ENCODE measurements at places on chromosomes 6 and 20.

DNA sequence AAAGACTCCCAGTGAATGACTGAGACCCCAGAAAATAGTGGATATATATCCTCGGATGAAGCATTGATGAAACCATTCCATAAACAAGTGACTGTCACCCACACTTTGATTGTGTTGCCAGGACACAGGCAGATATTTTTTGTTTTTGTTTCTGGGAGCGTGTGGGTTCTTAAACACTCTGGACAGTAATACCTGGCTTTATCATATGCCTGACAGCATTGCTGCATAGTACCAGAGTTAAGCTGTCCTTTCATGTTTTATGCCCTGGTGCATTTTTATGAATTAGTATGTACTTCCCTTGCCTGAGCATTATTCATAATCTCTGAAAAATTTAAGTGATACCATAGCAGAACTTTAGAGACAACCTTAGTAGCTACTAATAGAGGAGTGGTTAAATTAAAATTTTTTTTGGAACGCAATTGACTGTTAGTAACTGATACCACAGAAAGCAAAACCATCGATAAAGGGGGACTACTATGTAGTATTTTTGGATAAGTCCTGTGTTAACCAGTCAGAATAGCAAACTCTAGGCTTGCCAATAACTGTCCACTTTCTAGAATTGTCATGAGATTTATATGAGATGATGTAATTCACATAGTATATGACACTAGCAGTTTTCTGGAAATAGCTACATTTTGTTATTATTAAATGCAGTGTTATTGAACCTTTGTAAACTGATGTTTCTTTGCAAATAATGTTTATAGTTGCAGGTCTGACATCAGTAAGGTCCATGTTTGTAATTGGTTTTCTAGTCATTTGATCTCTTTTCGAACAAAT, 30.4 kb downstream of the SENP6 start:
- DNase-seq, result no peak

- DNase-seq, result no peak
These were observed 80.1 kb downstream of the RIPOR3 start for GRCh38 chr20:50611128-50611810.

DNA sequence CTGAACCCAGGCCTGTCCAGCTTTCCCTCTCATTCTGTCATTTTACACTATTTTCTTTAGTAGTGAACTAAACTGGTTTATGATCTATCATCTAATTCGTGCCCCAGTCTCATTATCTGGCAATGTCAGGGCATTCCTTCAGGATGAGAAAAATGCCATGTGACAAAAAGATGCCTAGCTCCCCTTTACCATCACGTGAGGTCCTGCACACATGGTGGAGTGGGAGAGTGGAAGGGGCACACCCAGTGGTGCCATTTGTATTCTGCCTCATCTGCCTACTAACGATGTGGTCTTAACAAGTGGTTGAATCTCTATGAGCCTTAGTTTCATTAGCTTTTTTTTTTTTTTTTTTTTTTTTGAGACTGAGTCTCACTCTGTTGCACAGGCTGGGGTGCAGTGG, 41.2 kb downstream of the CDC5L start:
- DNase-seq, result no peak

- peak; percentile 74 for DNase-seq
These were observed 93.8 kb downstream of the GMPR start for GRCh38 chr6:16332175-16332542.

- DNase-seq, result no peak
These were observed 6.9 kb upstream of the CABLES2 start for GRCh38 chr20:62413896-62414481.

- no peak for DNase-seq
These were observed 538 bp downstream of the TTLL9 start for GRCh38 chr20:31870726-31871617.

Data from activated T-cell treated with anti-CD3 and anti-CD28 coated beads for 48 hours (primary cell).